ENCODE measurements at places on chromosomes 2 and 18.

DNA sequence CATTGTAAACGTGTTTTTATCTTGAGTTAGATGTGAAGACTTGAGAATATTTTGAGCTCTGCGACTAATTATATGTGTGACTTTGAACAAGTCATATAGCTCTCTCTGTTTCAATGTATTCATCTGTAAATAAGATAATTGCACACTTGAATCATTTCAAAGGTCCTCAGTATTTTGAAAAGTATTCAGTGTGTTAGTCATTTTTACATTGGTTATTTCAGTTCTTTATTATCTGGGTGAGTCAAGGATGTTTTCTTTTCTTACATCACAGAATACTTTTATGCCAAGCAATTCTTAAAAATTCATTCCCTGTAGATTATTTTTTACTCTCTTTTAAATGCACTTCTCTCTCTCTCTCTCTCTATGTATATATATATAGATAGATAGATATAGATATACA lies 1098.0 kb upstream of the ZEB2 start:
- no peak for DNase-seq

- DNase-seq, result no peak
Measured at GRCh38 chr2:66555091-66555490, 120.2 kb downstream of the MEIS1 start.

- no peak for DNase-seq
Measured at GRCh38 chr2:101464841-101465240, 10.1 kb downstream of the RFX8 start.

GRCh38 chr2:191321861-191322662 lies 76.9 kb downstream of the MYO1B start:
- DNase-seq, result no peak

DNA sequence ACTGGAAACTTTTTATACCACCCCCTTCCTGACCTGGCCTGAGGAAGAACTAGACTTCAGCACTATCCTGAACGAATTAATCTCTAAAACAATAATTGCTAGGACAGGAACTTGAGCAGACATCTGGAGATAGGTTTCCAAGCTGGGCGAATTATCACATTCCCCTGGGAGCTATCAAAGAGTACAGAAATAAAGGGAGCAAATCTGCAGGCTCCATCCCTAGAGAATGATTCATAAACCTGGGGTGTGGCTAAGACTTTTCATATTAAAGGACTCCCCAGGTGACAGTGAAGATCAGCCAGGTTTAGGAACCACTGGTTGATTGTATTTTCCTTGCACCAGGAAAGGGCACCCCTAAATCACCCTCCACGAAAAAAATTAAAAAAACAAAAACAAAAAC lies 105.6 kb upstream of the NOL4 start:
- DNase-seq, result no peak

DNA sequence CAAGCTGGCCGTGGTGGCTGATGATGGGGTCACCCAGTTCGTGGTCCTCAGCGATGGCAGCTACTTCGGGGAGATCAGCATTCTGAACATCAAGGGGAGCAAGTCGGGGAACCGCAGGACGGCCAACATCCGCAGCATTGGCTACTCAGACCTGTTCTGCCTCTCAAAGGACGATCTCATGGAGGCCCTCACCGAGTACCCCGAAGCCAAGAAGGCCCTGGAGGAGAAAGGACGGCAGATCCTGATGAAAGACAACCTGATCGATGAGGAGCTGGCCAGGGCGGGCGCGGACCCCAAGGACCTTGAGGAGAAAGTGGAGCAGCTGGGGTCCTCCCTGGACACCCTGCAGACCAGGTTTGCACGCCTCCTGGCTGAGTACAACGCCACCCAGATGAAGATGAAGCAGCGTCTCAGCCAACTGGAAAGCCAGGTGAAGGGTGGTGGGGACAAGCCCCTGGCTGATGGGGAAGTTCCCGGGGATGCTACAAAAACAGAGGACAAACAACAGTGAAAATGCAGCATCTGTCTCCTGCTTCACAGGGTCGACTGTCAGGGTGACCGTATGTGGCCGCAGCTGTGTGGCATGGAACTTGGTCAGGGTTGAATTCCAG lies 47.8 kb upstream of the INPP4A start:
- no peak for DNase-seq

DNA sequence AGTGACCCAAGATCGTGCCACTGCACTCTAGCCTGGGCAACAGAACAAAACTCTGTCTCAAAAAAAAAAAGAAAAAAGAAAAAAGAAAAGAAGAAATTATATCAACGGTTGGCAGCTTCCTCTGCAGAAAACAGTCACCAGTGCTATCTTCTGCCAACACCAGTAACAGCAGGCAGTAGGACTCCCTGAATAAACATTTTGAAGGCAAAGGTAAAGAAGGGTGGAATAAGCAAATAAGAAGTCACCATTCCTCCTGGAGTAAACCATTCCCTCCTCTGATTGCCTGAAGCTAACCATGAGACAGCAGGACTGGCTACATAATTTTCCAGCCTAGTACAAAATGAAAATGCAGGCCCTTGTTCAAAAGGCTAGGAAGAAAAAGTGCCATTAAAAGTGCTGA lies 9.0 kb upstream of the RNF103 start:
- no peak for DNase-seq

DNA sequence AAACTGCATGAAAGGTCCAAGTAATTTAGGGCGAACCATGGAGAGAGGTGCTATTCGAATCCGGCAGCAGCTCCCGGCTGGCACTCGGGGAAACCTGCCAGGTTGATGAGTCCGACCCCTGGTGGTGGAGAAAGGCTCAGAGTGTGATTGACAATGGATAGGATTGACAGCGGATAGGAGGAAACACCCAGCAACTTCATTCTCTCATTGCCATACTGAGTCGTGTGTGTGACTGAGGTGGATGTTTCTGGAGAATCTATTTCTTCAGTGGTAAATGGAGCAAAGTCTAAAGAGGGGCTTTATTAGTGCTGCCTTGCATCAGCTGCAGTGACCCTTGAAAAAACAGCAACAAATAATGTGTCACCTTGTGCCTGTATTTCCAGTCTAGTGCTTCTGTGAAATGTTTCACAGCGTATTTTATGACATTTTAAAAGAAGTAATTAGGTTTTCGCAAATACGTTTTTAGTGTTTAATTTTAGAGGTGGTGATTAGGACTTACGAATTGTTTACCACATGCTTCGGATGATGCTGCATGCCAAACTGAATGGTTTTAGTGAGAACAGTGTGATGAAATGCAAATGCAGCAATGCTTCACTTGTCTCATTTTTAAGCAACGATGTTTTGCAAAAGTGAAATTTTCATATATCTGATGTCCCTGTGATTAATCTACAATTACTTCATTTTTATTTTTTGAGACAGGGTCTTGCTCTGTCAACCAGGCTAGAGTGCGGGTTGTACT lies 102.0 kb downstream of the DCDC2C start:
- DNase-seq, result no peak

DNA sequence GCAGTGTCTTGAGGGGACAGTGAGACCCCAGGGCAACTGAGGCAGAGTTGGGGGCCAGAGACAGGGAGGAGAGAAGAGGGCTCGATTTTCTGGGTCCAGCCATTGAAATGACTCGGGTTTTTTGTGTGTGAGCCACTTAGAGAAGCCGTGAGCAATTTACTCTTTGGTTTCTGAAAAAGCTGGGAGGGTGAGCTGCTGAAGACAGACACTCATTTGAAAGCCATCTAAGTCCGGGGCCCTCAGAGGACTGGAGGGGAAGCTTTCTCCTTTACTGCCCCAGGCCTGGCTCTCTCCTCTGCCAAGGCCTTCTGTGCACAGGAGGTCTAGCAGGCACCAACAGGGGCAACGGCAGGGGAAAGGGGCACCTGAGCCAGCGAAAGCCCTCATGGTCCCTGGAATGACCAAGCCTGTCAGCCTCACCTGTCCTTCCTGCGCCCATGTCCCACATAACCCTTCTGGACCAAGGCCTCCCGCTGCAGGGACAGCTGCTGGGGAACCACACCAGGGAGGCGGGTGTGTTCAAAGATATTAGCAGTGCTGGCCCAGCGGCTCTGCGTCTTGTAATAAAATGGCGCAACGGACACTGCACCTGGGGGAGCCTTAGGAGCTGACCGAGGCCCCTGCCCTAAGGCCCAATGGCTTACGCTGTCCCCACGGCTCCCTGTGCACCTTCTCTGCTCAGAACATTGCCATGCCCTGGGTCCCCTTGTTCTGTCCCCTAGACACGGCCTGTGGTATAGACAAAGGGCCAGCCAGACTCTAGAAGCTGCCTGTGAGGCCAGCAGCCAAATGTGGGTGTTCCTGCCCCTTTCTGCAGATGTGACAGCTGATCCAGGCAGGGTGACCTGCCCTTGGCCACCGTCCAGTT lies 45.8 kb downstream of the HS6ST1 start:
- no peak for DNase-seq

DNA sequence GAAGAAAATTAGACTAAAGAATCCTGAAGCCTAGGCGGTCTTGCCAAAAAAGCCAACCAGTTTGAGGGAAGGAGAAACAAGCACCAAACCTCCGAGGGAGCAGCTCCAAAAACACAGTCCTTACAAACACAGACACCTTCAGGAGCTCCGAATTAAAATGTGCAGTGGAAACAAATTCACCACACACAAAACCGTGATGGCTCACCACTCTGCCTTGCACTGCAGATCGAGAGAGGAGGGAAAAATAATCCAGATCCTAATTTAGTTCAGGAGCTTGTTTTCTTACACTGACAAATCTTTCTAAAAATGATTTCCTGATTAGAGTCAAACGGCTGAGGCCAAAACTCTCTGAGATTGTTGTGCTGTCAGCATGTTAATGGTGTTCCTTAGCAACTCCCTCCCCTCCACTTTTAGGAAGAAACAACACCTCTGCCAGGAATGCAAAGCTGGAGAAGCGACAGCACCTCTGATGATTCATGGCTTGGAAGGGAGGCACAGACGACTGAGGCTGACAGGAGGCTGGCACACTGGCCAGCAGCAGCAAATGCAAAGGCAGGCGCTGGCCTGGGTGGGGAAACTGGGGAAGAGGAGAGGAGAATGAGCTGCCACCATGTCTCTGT lies 249.4 kb upstream of the KLHL29 start:
- no peak for DNase-seq

- no peak for DNase-seq
Measured at GRCh38 chr2:235669983-235670962, 176.4 kb downstream of the AGAP1 start.

DNA sequence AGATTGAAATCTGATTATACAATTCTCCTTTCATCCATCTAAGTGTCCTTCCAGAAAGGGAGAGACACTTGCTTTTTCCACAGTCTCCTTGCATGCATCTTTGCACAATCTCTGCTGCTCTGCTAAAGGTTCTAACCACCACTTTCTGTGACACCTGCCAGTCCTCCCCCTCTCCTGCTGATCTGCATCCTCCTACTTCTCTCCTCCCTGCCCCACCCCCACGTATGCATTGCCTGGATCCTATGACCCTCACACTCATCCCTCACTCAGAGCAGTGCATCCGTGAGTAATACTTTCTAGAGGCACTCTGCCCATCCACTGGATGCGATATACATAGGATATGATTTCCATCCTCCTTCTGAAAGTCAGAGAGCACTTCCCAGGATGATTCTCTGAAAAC lies 27.7 kb upstream of the TRAPPC8 start:
- DNase-seq, result no peak

DNA sequence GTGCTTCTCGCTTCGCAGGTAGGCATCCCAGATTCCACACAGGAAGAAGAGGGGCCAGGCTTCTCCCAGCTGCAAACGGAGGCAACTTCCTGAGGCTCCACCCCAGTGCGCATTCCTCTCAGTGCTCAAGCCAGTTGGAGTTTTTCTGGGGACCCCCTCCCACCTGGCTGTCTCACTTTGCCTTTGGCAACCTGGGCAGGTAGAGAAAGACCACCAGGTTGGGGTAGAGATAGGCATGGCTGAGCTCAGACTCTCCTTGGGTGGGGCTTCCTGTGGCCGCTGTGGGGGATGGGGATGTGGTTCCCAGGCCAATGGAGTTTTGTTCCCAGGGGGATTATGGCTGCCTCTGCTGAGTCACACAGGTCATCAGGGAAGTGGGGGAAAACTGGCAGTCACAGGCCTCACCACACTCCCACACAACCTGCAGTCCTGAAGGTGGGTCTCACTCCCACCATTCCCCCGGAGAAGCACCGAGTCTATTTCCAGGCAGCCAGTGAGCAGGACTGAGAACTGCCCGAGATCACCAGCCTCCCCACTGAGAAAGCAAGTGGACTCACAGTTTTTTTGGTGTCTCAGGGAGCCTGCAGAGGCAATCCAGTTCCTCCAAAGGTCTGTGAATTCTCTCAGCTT lies 38.1 kb downstream of the SLC39A10 start:
- no peak for DNase-seq

GRCh38 chr18:907885-908757 lies 3.5 kb downstream of the ADCYAP1 start:
- no peak for DNase-seq

DNA sequence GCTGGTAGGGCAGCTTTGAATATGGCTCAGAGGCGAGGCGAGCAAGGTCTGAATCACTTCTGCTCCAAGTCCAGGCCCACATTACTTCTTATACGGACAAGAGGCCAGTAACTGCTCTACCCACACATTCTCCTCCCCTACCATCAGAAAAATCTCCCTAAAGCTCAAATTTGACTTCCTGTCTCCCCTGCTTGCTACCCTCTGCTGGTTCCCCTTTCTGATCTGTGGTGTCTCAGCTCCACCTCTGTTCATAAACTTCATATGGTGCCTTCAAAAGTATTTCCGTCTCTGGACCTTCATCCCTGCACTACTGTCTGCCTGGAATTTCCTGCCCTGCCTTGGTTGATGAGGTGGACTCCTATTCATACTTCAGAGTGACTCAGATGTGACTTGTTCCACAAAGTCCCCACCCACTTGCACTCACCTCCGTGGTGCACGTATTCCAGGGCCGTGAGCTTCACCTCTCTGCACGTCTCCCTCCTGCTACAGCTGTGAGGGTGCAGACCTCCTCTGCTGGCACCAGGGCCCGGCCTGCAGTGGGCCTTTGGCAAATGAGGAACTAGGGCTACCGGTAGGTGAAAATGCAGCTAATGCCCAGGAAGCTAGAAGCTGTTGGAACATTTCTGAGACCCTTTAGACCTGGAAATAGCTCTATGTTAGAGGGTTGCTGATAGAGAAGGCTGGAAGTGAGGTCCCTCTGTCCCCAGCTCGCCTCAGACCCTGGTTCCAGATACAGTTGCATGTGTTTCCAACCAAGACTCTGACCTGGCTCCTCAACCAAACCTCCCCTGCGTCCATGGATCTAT lies 24.6 kb upstream of the KCMF1 start:
- peak; percentile 62 for DNase-seq

DNA sequence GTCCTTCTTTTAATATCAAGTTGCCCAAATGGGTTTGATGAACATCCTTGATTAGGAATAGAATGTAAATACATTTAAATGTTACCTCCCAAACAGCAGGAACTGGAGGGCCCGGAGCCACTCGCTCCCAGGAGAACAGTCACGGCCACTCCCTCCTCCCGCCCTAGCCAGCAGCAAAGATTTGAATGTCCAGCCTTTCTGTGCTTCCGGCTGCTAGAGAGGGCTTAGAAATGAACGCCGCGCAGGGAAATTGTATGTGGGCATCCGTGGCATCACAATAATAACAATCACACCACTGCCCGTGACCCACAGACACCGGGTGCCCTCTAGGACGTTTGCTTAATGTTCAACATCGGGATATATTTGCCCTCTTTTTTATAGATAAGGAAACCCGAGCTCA lies 164.9 kb upstream of the SALL3 start:
- no peak for DNase-seq

All from stimulated activated CD4-positive, alpha-beta T cell treated with anti-CD3 and anti-CD28 coated beads, Interleukin-2, amount 100 ng/mL, for 48 hours (primary cell).